B cell (primary cell): ENCODE measurements at places on chromosomes 5 and 9. TPM values are rescaled to one million over a fixed set of nuclear protein-coding genes. Genes with fewer than 3 reads are reported as not detected.

The ACOT12 gene
- 0.06 TPM in 1 of 2 replicates, not detected in the other for polyA plus RNA-seq

The TTC16 gene
- 0.25 and 0.33 TPM in 2 replicates for polyA plus RNA-seq

The CARTPT gene
- polyA plus RNA-seq: not detected in 2 replicates

The SEPTIN8 gene
- 1.3 and 4.0 TPM in 2 replicates for polyA plus RNA-seq

The ABLIM3 gene
- 0.22 TPM in 1 of 2 replicates, not detected in the other for polyA plus RNA-seq

The TEX48 gene
- polyA plus RNA-seq: not detected in 2 replicates

The FAM78A gene
- polyA plus RNA-seq: 49.0 and 58.3 TPM in 2 replicates

- DNase-seq: no peak
Measured at GRCh38 chr9:36415822-36416525, 15.9 kb upstream of the RNF38 start.

GRCh38 chr5:9799606-9800005 is 169.5 kb upstream of the TAS2R1 start:
- DNase-seq: no peak

DNA sequence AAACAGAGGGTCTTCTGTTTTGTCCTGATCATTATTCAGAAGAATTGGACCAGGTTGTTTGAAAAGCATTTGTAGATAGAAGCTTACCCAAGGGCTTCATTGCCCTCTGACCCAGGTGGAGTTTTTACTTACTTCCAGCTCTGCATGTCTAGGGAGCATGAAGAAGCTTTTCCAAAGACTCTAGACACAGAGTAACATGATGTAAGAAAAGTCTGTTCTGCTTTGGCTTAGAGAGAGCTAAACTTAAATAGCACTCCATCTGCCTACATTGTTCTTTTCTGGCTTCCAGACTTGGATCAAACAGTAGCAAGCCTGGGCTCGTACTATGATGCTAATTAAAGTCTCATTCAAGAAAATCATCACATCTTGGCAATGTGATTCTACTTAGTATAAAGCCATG is 112.1 kb downstream of the SNCAIP start:
- no peak for DNase-seq

GRCh38 chr5:141994511-141995136 is 18.2 kb downstream of the GNPDA1 start:
- DNase-seq: no peak

- no peak for DNase-seq
Measured at GRCh38 chr5:14153071-14153864, 10.1 kb downstream of the TRIO start.

GRCh38 chr5:134141331-134142050 is 27.0 kb downstream of the TCF7 start:
- no peak for DNase-seq

DNA sequence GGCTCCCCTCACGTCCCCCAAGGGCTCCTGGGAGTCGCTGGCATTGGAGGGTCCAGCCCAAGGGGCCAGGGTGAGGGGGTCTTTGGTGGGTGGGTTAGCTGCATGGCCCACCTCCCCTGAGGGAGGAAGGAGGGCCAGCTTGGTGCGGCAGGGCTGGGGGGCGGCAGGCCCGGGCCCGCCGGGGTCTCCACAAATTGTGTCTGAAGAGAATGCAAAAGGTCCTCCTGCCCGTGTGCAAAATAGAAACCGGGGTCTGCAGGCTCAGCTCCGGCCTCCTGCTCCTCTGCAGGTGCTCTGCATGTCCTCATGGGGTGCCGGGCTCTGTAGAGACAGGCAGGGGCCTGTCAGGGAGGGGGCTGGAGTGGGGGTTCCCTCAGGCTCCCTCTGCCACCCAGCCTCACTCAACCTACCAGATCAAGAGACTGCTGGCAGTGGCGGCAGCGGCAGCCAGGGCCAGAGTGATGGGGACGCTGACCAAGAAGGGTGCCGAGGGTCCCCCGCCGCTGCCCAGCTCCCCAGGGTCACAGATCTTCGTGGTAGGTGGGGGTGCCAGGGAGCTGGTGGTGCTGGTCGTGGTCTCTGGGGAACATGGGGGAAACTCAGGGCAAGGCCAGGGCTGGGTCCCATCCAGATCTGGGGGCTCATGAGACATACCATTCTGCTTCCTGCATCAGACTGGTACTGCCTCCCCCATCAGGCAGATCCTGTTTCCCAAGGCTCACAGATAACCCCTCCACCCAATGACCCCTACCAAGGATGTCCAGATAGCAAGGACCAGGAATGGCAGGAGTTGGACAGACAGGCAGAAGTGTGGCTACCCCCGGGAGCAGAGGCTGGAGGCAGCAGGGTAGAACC is 29.2 kb upstream of the ENHO start:
- no peak for DNase-seq

DNA sequence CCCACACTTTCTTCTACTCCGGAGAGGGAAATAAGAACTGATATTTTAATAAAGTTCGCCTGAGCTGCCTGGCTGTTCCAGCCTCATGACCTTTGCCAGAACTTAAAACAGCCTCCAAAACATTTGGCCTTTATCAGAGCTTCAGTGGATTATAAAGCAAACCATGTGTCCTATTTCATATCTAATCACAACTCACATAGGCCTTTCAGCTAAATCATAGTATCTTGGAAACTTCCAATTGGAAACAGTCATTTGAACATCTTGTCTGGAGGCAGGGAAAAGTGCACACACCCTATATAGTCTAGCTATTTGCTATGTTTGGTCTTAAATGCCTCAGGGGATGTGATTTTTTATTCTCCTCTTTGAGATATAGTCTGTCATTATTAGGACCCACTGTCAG is 46.0 kb upstream of the FREM1 start:
- no peak for DNase-seq

DNA sequence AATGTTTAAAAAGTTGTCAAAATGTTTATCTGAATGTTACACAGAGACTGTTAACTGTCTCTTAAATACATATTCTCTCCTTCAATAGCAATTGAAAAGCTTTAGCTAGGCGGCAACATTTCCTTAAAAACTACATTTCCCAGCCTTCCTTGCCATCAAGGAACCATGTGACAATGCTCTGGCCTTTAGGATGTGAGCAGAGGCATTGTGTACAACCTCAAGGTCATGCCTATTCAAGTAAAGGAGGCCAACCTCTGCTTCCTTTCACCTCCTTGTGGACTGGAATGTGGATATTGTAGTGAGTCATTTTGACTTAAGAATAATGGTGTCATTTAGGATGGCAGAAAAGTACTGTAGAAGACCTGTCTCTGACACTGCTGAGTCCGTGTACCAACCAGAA is 23.7 kb upstream of the MROH2B start:
- DNase-seq: no peak

DNA sequence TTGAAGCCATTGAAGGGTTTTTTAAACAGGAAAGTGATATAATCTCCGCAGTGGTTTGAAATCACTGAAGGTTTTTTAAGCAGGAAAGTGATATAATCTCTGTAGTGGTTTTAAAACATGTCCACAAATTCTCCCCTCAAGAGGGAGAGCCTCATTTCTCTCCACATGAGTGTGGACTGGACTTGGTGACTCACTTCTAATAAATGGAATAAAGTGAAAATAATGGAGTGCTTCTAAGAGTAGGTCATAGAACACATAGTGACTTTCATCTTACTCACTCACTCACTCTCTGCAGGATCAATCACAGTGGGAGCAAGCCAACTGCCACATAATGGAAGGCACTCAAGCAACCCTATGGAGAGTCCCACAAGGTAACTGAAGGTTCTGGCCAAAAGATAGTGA is 12.0 kb downstream of the CTNNAL1 start:
- DNase-seq: no peak

- no peak for DNase-seq
Measured at GRCh38 chr5:124801551-124801950, 55.1 kb upstream of the ZNF608 start.

- DNase-seq: no peak
Measured at GRCh38 chr9:81759680-81760215, 70.4 kb upstream of the TLE1 start.

GRCh38 chr5:14767735-14768507 is 103.4 kb downstream of the OTULIN start:
- DNase-seq: no peak

DNA sequence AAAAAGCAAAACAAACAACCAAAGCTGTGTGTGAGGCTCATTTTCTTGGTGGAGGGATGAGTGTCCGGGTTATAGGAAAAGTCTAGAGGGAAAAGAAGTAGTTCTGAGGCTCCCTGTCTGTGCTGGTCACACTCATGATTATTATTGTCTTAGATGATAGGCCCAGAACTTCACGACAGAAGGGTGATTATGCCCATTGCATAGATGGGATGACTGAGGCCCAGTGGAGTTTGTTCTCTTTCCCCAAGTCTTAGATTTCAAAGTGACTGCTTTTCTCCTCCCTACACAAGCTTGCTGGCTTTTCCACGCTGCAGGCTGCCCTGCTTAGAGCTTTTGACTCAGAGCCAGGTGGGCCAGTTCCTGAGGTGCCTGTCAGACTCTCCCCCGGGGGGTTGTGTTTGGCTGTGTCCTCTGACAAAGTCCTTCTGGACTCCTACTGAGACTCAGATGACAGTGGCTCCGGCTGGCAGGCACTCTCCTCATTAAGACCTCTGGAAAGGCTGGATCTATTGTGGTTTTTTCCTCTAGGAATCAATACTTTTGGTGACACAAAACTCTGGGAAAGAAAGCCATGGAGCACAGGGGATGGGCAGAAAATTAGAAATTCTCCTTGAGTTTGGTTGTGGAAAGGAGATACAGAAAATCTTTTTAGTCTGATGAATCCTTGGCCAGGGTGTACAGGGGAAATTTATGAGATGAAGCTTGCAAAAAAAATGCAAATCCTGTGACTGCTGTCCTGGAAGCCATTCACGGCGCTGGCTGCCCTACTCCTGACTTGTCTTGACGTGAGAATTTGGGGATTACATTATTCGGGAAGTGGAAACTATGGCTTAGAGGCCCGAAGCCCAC is 120.9 kb downstream of the NSG2 start:
- DNase-seq: no peak

GRCh38 chr9:22241611-22242010 is 205.0 kb upstream of the DMRTA1 start:
- no peak for DNase-seq

DNA sequence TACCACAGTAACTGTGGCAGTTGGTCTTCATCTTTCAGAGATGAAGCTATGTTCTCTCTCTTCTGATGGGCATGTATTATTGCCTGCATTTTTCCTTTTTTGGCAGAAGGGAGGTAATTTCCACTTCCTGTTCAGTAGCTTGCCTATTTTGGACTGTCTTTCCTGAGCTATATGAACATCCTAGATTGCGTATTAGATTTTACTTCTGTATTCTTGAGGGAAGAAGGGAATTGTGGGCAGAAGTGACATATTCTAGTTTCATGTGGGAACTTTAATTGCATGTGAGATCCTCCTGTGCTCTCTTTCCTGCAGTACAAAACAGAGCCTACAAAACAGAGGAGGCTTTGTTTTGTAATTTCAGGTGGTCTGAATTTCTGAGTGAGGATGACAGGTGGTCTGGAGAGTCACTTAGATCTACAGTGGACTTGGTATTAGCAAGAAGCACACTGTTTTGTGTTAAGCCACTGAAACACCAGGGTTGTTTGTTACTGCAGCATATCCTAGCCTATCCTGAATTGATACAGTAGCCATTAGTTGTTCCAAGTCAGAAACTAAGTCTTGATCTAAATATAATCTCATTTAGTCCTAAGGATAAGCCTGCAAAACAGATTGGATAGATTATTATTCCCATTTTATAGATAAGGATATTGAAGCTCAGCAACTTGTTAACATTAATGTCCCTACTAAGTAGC is 68.1 kb downstream of the AOPEP start:
- no peak for DNase-seq

DNA sequence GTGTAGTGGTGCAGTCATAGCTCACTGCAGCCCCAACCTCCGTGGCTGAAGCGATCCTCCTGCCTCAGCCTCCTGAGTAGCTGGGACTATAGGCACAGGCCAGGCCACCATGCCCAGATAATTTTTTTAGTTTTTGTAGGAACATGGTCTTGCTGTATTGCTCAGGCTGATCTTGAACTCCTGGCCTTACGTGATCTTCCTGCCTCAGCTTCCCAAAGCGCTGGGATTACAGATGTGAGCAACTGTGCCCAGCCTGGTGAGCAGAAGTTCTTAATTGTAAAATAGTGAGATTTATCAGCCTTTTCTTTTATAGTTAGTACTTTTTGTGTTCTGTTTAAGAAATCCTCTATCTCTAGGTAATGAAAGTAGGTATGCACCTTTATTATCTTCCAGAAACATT is 42.5 kb downstream of the NUP214 start:
- no peak for DNase-seq

DNA sequence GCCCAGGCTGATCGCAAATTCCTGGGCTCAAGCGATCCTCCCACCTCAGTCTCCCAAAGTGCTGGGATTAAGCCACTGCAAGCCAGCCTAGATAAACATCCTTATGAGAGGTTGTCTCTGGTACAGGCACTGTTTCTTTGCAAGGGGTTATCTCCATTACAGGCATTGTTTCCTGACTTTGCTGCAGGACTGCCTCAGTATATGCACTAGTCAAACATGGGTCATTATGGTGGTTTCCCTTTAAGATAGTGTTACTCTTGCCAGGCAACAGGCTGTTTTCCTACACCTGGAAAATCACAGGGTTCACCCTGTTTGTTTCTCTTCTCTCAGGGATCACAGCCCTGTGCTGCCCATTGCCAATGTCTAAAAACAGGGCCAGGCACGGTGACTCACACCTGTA is 7.8 kb upstream of the CLTB start:
- DNase-seq: no peak

DNA sequence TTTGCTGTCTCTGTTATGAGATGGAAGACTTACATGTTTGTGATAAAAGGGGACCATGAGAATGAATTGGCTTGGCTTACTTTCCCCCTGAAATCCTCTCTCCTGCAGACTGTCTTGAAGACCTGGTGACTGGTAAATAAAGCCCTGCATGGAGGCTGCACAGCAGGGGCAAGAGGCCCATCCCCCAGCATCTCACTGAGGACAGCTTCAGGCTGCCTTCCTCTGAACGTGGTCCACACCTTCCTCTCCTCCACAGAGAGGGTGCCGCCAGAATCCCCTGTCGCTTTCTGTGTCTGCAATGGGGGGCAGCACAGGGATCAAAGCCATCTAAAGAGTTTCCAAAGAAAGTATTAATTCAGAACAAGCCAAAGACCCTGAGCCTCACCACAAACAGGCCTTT is 94.6 kb downstream of the SYK start:
- no peak for DNase-seq

GRCh38 chr5:162654661-162655405 is 587.3 kb downstream of the GABRG2 start:
- DNase-seq: no peak

- DNase-seq: no peak
Measured at GRCh38 chr5:59218424-59219045, 635.7 kb downstream of the RAB3C start.

GRCh38 chr5:161058781-161059180 is 206.8 kb upstream of the ATP10B start:
- DNase-seq: no peak

DNA sequence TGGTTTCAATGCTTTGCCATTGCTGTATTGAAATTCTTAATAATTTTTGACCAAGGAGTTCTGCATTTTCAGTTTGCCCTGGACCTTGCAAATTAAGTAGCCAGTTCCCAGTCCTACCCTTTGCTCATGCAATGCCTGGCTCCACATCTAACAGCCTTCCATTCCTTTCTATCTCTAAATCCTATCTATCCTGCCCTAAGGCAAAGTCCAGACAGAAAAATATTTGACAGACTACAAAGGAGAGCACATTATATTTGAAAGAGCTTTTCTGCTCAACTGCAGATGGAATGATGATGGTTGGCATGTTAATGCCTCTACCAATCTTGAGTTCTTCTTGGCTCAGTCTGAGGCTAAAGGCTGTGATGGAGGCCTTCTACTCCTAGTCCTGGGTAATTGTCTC is 15.5 kb downstream of the SLC22A4 start:
- no peak for DNase-seq

GRCh38 chr5:150611026-150611425 is 29.4 kb upstream of the SYNPO start:
- no peak for DNase-seq

GRCh38 chr5:73624888-73625287 is 1.1 kb upstream of the ARHGEF28 start:
- no peak for DNase-seq

GRCh38 chr5:2295476-2295875 is 412.8 kb upstream of the IRX4 start:
- no peak for DNase-seq
